ENCODE measurements at places on chromosomes 3 and 15. TPM values are rescaled to one million over a fixed set of nuclear protein-coding genes. Genes with fewer than 3 reads are reported as not detected.

PRR20G gene
- not detected for total RNA-seq

CYP1A1 gene
- 0.31 TPM for total RNA-seq

GPR171 gene
- total RNA-seq = 1.8 TPM

CFAP91 gene
- total RNA-seq = 18.7 TPM

GOLGA8F gene
- total RNA-seq = not detected

GALNT15 gene
- total RNA-seq = 9.7 TPM

CNTN6 gene
- total RNA-seq = 22.7 TPM

GHSR gene
- not detected for total RNA-seq

MUSTN1 gene
- total RNA-seq = 3.3 TPM

P2RY13 gene
- total RNA-seq = 5.7 TPM

CMTM6 gene
- total RNA-seq = 97.4 TPM

DMXL2 gene
- total RNA-seq = 105 TPM

SAMD7 gene
- not detected for total RNA-seq

PLSCR2 gene
- total RNA-seq = not detected

CPN2 gene
- total RNA-seq = not detected

SNRPN gene
- 192 TPM for total RNA-seq

- DNase-seq = no peak
These were observed 295.8 kb upstream of the LYSMD4 start for GRCh38 chr15:100029045-100029444.

DNA sequence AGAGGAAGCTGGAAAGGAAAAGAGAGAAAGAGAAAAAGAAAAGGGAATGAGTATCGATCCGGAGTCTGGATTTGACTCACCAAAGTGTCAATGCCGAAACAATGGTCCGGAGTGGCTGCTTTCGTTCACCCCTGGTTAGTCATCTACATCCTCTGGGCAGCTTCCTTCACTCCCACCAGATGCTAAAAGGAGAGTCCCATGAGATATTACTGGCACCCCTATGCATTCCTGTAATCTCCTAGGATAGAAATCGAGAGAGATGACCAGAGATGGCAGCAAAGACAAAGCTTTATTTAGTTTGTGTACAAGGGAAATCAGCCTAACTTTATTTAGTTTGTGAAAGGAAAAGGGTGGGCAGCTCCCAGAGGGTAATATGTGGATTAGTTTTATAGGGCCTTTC lies 622.2 kb downstream of the ZPLD1 start:
- DNase-seq = no peak

GRCh38 chr15:99963976-99964375 lies 230.7 kb upstream of the LYSMD4 start:
- no peak for DNase-seq

DNA sequence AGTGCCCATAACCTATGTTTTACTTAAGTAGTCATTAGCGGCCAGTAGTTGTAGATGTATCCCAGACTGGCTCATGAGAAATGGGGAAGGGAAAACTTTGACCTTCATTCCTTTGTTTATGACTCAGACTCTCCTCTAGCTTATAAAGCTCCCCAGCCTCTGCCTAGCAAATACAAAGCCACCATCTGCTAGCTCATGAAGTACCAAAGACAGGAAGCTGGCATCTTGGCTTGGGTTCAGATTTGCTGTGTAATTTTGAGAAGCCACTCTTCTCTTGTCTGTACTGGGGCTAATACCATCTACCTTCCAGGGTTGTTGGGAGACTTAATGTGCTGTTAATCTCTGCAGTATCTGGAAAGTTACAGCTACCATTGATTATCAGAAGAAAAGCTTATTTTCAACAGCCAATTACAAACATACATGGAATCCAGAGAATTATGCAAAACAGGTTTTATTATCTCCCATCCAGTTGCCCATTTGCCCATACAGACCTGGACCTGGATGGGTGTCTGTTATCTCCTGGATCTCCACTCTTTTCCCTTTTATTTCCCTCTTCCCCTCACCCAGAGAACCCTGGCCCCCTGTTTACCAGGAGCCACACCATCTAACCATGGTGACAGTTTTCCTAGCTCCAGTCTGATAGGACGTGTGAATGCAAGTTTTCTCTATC lies 153.8 kb downstream of the SEMA6D start:
- no peak for DNase-seq

GRCh38 chr3:127860211-127860696 lies 37.9 kb upstream of the MGLL start:
- DNase-seq = no peak

DNA sequence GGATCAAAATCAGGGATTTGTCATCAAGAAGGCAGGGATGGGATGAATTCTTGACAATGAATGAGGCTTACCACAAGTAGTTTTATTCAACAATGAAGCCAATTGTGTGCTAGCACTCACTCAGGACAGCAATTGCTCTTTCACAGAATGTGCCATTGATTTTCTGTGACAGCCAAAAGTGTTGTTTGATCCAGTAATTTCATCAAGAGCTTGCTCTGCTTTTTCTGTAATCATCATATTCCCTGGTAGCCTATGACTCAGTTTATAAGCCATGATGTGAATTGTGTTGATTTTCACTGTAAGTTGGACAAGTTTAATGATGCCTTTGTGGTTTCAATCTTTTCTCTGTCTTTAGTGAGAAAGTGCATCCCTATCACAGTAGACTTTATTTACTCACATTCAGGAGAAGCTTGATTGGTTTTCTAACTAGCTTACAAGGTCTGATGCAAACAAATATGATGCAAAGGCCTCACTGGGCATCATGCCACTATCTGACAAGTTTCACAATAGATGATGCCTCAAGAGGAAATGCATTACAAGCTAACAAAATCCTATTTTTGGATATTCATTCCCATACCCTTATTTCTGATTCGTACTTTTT lies 13.6 kb upstream of the CSRNP1 start:
- DNase-seq = peak; percentile 86

GRCh38 chr3:158337110-158337509 lies 227.2 kb downstream of the RSRC1 start:
- no peak for DNase-seq

- DNase-seq = peak; percentile 18
These were observed 639.4 kb upstream of the NAALADL2 start for GRCh38 chr3:174219738-174220137.

DNA sequence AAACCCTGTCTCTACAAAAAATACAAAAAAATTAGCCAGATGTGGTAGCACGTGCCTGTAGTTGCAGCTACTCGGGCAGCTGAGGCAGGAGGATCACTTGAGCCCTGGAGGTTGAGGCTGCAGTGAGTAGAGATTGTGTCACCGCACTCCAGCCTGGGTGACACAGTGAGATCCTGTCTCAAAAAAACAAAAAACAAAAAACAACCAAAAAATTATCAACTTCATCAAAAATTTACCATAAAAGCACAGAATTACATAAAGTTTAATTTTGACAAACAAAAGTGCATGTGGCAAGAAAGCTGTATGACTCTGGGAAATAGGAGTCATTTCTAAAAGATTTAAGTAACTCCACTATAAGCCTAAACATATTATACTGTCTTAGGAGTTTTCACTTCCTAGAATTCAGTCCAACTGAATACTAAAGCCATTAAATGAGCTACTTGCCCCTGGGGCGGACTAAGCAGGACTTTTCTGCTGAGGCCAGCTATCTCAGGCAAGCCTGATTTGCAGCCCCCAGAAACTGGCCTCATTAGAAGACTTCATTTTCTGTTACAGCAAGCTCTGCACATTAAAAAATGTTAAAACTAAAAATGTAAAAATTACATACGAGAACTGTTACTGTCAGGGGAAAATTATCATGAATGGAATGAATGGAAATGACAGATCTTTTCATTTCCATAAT lies 23.0 kb downstream of the HSPBAP1 start:
- DNase-seq = no peak

DNA sequence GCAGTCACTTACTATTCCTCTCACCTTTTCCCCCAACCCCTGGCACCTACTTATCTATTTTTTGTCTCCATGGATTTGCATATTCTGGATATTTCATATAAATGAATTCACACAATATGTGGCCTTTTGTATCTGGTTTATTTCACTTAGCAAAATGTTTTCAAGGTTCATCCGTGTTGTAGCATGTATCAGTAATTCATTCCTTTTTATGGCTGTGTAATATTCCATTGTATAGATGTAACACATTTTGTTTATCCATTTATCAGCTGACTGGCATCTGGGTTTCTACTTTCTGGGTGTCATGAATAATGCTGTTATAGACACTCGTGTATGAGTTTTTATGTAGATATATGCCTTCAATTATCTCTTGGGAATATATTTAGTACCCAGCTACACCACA lies 5.8 kb downstream of the MNS1 start:
- DNase-seq = no peak

- no peak for DNase-seq
These were observed 290.1 kb upstream of the CHRM5 start for GRCh38 chr15:33678176-33678575.

GRCh38 chr15:88623061-88623460 lies 1.9 kb downstream of the AEN start:
- no peak for DNase-seq

DNA sequence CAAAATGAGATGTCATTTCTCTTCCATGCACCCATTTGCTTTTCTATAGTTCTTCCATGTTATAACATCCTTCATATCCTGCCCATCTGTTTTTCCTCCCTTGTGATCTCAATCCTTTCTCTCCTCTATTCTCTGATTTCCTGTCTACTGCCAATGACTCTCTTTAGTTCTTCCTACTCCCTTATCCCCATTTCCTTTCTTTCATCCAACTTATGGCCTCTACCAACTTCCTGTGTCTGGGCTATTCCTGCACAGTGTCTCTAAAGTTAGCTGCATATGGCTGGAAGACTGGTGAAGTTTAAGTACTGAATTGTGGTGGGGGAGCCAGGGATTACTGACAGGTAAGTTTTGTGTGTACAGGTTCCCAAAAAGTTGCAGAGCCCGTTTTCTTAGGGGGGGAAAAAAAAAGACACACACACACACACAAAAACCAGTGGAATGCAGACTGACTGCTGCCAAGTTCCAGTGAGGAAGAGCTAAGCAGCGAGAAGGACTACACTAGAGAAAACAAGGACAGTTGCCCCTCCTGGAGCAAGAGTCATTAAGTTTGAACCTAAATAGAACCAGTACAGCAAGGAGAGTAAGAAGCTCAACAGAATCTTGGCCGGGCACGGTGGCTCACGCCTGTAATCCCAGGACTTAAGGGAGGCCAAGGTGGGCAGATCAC lies 28.8 kb downstream of the XRN1 start:
- DNase-seq = no peak

- no peak for DNase-seq
These were observed 1.1 kb upstream of the MSL2 start for GRCh38 chr3:136197159-136197793.

DNA sequence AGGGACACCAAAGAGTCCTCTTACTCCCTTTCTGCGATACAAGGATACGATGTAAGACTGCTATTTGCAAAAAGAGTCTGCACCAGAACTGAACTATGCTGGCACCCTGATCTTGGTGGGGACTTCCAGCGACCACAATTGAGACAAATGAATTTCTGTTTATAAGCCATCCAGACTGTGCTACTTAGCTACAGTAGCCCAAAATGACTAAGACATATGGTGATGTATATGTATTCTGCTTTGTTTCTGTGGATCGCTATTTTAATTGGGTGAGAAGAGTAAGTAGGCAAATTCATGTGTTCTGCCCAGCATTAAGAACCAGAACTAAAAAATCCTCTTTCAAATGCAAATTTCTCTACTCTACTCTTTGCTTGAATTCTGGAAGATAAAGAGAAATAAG lies 720.9 kb downstream of the DIPK2A start:
- DNase-seq = no peak

Measured in lung (tissue), 17 donors.